Nephron progenitor cell (in vitro differentiated cells): ENCODE measurements at places on chromosomes 4 and X.

GRCh38 chr4:158538176-158538575 lies 16.5 kb downstream of the RXFP1 start:
- no peak for DNase-seq

DNA sequence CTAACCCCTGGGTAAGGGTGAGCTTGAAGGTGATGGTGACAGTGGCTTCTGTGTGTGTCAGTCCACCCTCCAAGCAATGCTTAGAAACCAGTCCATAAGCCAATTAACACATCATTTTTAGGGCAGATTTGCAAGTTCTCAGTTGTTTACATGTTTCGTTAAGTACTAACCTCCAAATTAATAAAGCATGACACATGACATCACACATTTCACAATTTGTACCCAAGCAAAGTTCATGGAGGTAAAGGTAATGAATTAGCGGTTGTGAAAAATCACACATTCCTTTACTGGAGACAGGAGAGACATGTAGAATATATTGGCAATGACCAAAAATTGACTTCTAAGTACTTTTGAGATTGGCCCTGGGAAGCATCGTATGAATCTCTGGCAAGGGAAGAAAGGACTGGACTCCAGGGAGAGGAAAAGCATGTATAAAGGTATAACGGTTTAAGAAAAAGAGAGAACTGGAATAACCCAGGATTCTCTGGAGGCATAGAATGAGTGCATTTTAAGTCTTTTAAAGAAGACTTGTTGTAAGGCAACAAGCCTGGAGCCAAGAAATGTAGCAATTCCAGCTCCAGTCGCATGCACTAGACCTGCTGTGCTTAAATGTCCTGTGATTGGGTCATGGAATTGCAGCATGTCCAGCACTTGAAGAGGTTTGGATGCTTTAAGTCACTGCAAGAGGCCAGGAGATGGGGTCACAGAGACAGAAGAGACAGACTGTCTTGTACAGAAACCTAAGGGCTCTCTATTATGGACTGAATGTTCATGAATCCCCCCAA lies 34.1 kb downstream of the TRIM2 start:
- DNase-seq, result no peak

DNA sequence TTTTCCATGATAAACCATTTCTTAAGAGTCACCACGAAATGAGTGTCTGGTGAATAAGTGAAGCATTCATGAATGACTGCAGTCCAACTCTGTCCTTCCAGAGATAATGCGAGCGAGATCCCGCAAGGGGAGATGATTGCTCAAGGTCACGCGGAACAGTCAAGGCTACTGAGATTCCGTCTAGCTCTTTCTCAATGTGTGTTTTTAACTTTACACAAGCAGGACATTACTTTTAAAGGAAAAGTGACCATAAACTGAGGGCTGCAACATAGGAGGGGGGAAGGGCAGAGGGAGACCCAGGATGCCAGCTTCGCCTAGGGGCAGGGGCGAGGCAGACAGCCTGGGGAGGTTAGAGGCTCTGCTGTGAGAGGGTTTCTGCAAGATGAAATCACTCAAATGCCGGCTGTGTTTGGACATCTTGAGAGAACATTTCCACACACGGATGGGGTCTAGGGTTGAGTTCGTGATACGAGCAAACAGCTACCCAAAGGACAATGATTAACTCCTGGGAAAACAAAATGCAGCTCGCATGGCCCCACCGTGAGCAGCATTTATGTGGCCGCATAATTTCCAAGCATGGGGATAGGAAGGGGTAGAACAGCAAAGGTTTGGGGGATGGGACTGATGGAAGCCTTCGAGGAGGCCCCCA lies 23.8 kb upstream of the CCNQ start:
- no peak for DNase-seq

DNA sequence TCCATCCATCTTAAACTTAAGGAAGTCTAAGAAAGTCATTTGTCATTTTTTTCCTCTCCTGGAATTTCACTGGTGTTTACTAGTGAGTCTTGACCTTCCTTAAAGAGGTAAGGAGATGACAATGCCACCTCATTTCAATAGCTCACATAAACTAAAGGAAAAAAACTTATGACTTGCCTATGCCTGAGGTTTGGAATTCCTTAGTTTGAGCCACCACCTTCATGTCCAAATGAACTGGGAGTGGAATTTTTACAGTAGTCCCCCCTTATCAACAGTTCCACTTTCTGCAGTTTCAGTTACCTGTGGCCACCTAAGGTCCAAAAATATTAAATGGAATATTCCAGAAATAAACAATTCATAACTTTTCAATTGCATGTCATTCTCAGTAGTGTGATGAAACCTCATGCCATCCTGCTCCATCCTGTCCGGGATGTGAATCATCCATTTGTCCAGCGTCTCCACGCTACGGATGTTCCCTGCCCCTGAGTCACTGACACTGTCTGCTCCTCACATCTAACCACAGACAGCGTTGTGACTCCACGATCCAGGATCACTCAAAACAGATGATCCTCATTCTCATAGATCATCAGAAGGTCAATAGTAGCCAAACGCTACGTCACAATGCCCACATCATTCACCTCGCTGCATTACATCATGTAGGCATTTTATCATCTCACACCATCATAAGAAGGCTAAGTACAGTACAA lies 177.4 kb downstream of the SH3KBP1 start:
- no peak for DNase-seq

DNA sequence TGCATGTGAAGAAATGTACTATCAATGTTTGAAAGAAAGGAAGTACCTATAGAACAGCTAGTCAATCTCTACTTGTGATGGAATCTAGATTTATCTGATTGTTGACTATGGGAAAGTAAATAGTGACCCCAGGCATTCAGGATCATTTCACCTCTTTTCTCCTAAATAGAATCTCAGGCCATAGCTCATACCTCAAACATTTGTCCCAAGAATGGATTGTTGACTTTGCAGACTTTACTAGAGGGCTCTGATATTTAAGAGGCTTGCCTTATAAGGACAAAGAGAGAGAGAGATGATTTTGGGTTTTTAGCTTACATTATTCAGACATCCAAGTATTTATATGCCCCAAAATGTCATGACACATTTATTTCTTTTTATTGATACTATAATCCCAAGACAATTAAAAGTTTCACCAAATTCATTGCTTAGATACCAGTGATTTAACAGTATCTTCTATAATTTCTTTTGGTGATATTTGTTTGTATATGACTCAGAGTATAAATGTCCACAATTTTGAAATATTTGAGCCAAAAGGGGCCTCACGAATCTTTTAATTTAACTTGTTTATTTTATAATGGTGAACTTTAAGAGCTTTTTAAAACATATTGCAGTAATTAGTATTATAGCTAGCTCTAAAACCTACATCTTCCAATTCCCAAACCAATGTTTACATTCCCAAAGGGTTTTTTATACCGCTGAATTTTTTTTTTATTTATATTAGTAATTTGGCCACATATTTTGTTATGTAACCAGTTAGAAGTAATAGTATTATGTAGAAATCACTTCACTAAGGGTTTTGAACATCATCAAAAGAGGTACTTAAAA lies 614.1 kb downstream of the PCDH7 start:
- no peak for DNase-seq

DNA sequence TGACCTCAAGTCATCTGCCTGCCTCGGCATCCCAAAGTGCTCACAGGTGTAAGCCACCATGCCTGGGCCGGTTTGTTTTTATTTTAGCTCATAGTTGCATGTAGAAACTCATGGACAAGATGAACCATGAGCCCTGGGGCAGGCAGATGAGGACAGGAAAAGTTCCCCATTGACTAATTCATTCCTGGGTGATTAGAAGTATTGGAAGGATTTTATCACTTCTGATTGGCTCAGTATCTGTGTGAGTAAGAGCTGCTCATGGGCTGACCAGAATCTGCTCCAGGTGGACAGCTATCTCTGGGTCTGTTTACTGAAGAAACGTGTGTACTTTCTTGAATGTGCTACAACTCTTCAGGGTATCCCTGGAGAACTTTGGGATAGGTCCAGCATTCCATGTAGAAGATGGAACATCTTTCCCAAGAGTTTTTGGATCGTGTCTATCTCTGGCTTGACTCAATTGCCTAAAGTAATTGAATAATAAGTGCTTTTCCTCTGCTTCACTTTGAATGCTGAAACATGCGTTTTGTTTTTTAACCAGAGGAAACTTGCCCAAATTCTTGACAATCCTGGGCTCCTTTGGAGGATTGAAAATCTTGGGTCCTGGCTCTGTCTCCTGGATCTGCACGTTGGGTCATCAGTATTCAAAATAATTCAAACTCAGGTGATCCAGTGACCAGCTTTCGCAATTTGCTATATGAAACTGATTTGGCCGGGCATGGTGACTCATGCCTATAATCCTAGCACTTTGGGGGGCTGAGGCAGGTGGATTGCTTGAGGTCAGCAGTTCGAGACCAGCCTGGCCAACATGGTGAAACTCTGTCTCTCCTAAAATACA lies 88.6 kb upstream of the DHRSX start:
- DNase-seq, result no peak

GRCh38 chrX:31130457-31131220 lies 58.8 kb upstream of the FTHL17 start:
- no peak for DNase-seq

GRCh38 chr4:182194091-182194824 lies 48.9 kb upstream of the TENM3 start:
- no peak for DNase-seq

- DNase-seq, result no peak
Observed at GRCh38 chrX:16134936-16135335, 11.6 kb downstream of the GRPR start.

DNA sequence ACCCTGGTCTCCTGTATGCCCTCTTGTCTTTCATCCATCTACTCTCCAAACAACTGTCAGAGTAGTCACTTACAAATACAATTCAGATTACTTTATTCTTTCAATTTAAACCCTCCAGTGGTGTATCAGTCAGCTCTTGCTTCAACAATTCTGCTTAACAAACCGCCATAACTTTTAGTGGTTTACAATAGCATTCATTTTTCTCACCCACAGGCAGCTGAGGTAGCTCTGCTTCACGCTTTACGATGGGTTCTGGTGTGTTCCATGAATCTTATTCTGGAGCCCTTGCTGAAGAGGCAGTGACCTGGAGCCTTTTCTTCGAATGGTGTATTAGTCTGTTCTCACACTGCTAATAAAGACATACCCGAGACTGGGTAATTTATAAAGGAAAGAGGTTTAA lies 86.2 kb upstream of the CAMK2D start:
- DNase-seq, result no peak

GRCh38 chr4:52979020-52979419 lies 116.9 kb downstream of the RASL11B start:
- DNase-seq, result no peak

DNA sequence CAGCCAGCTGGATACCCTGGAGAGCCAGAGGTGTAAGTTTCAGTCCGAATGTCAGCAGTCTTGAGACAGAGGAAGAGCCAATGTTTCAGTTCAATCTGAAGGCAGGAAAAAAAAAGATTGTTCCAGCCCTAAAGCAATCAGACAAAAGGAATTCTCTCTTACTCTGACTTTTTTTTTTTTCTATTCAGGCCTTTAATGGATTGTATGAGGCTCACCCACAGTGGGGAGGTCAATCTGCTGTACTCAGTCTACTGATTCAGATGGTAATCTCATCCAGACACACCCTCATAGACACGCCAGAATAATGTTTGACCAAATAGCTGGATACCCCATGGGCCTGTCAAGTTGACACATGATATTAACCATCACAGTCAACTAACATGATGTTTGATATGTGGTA lies 51.9 kb downstream of the TEX13A start:
- DNase-seq, result no peak

DNA sequence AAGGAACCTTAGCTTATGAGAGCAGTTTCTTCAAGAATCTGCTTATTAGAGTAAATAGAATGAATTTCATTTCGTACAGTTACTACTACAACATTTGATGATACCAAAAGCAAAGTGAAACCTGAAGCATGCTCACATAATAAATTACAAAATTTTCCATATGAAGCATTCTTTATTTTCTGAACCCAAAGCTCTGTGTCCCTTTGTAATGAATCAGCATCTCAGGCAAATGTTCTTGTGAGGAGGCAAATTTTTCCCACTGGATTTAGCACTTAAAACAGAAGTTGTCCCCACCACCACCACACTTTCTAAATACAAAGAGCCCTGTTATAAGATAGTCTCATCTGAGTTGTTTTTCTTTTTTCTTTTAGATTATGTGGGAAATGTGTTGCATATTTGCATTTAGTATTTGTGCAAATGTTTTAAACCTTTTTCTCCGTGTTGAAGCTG lies 70.7 kb upstream of the NFKB1 start:
- no peak for DNase-seq

DNA sequence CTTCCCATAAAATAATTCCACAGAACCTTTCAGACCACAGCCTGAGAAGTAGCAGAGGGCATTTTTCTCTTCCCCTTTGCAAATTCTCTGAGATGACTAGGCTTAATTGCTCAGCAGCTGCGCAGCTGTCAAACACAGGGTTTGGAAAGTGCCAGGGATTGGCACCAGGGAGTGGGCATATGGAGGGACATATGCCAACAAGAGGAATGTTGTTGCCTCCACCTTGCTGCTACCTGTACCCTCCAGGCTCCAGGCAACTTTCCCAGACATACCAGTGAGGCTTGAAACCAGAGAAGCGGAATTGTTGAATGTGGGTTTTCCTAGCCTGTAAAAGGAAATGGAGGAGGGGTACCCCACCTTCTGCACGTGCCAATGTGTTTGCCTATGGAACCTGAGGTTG lies 256.2 kb upstream of the GPR101 start:
- DNase-seq, result no peak

DNA sequence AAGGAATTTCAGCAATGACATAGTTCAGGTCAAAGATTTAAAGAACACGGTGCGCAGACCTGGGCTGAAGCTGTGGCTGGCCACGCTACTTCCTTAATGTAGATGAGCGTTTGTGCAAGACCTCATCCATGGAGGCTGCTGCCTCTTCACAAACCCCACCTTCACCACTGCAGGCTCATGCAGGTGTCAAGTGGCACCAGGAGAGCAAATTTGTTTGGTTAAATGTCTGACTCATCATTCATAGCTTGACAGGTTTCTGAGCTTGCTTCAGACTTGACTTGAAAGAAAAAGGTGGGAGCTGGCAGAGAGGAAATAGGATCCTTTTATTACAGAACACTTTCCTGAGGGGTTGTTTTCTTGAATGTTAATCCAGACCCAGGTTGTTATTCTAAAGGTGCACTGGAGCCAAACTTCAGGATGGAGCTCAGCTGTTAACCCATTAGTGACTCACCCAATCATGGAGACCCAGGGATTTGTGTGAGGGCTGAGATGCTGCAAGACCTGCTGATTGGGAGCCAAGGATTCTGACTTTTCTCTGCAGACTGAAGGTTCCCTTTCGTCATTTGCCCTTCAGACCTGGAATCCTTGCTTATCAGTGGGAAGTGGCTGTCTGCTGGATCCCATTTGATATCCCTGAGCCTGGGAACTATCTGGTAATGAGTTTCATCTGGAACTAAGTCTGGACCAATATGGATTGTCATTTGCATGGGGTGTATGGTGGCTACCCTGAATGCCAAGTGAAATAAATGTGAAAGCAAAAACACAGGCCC lies 315.3 kb downstream of the PTTG2 start:
- peak; percentile 32 for DNase-seq

DNA sequence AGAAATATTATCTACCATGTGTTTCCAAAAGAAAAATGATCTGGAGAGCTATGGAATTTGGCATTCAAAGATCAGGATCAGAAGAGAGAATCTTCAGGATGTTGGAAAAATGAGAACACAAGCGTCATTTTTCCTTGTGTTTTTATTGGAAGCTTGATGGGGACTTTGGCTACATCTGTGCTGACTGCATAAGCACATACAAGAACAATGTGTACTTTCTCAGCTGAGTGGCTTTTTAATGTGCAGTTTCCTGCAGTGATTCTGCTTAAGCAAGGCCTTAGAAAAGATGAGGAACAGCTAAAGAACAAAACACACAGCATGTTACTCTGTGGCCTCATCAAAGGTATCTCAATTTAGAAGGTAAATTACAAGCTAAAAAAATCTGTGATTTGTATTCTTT lies 1039.9 kb downstream of the GLUD2 start:
- DNase-seq, result no peak

- DNase-seq, result no peak
Observed at GRCh38 chr4:71093745-71094144, 100.3 kb downstream of the DCK start.
